ENCODE measurements at places on chromosomes 5 and 9.

DNA sequence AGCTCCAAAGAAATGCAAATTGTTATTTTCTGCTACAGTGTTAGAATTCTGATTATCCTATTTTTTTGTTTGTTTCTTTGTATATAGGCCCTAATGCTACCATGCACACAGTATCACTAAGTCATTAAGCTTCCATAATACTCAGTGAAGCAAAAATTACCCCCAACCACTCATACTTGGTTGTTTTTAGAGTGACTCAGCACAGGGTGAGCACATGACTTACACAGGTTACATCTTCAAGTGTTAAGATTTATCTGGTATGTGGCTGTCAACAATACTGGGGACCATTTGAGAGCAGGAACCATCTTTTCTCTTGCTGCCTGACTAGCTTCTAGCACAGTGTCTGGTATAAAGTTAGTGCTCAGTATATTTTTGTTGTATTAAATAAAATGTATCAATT, 255.8 kb upstream of the SLC24A2 start:
- DNase-seq, result no peak

GRCh38 chr5:178238711-178239592, 6.3 kb upstream of the PHYKPL start:
- peak; percentile 23 for DNase-seq

DNA sequence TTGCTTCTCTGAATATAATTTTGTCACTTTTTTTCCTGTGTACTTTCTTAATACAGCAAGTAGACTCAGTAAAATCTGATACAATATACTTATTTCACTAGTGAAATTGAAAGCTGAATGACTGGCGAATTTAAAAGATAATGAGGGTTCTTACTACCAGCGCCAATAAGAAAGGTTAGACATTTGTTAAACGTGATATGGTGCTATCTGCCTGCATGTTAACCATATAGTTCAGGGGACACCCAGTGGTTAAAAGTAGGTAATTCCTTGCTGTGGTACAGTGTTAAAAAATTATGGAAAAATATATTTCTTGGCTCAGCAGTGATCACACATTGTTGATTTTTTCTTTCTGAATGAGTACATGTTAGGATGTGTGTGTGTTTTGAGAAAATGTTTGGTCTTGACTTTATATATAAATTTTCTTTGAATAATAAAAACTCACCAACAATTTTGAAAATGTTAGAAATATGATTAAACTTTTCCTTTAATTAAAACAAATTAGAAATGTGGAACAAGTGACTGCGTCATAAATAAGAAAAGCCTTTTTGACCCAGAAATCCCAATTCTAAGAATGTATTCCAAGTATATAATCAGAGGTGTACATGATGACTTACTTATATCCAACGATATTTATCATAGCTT, 25.8 kb downstream of the CAST start:
- DNase-seq, result no peak

GRCh38 chr5:129563585-129563984, 103.5 kb downstream of the ADAMTS19 start:
- no peak for DNase-seq

GRCh38 chr5:160183075-160183474, 46.2 kb upstream of the FABP6 start:
- no peak for DNase-seq

DNA sequence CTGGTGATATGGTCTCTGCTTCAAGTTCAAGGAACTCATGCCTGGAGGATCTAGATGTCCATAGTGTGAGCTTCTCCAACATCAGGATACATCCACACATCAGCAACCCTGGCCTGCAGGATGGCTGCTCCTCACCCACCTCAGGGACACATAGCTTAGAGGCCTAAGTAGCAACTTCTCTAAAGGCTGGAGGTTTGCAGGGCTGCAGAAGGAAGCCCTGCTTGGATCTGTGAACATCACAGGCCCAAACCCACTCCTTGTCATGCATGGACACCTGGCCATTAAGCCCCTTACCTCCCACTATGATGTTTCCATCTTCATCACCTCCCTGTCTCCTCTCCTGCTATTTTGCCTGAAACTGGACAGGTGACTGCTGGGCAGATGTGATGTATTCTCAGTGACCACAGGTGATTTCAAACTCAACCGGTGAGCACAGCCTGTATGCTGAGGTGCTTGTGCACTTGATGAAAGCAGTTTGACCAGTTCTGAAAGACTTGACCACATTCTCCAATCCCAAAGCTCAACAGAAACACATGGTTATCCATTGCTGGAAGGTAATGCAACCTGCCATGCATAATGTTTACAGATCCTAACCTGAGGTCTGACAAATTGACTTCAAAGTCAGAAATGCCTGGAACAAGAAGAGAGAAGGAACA, 205.2 kb downstream of the FSTL4 start:
- DNase-seq, result no peak

GRCh38 chr5:180156141-180156540, 52.9 kb downstream of the RASGEF1C start:
- DNase-seq, result no peak

GRCh38 chr9:129007035-129007765, 20.9 kb downstream of the SH3GLB2 start:
- no peak for DNase-seq

DNA sequence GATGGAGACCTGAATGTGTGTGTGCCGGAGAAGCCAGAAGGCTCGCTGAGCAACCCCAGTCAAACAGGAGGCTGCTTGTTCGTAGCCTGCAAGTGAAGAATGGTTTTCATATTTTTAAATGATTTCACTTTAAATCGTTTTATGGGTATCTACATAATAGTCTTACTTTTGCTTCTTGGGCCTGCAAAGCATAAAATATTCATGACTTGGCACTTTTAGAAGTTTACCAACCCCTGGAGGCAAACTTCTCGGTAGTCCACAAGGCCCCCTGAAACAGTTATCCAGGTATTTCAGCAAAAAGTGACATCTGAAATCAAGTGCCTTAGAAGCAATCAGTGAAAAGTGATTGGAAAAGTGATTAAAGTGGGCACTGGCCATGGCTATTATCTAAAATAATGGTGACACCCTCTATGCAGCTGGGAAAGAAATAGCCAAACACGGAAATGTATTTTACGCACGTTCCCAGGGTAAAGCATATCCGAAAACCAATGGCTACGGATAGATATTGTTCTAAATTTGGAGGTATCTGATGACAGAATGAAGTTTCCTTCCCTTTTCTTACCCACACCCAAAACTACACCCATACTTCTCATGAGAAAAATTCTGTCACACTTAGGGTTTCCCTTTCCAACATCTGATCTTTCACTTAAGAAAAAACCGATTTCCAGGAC, 39.0 kb downstream of the RAPGEF1 start:
- no peak for DNase-seq

- no peak for DNase-seq
Observed at GRCh38 chr9:785997-786396, 55.5 kb upstream of the DMRT1 start.

Measured in CD4-positive, alpha-beta T cell treated with Interleukin-15 for 4 hours (primary cell).